ENCODE measurements at places on chromosomes 2 and 18.

DNA sequence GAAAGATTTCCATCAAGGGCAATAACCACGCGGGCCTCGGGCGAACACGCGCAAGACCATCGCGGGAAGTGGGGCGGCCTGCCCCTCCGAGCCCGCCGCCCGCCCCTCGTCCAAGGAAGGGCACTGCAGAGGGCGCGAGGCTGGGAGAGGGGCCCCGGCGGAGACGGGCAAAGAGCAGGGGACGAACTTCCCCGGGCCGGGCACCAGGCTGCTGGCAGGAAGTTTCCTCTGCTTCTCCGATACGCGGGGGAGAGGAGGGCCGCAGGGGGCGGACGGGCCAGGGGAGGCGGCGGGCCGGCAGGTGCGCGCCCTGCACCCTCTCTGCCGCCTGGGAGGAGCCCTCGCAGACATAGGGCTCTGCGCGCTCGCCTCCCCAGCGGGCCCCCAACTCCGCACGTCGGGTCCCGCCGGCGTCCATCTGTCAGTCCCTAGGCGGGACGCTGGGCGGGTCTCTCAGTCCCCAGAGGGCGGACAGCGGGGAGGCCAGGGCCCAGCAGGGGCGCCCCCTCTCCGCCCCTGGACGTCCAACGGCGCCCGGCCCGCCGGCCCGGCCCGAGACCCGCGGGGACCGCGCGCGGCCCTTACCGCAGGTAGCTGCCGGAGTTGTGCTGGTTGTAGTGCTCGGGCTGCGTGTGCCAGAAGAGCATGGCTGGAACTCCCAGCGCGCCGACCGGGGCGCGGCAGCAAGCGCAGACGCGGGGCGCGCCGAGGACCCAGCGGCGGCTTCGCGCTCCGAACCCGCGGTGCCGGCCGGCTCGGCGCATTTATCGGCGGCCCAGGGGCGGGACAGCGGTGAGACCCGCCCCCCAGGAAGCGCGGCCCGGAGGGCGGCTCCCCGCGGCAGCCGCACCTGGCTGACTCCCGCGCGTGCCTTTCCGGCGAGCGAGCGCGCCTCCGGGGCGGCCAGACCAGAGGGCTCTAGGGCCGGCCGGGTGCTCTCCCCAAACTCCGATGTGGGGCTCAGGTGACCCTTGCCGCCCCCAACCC is at the start of gene TFCP2L1:
Gene TFCP2L1 (minus strand): TSS at position 740 of the 987 bp plus-strand sequence. CDS start 93 bp downstream, at position 647.
- peak; percentile 23 for DNase-seq

DNA sequence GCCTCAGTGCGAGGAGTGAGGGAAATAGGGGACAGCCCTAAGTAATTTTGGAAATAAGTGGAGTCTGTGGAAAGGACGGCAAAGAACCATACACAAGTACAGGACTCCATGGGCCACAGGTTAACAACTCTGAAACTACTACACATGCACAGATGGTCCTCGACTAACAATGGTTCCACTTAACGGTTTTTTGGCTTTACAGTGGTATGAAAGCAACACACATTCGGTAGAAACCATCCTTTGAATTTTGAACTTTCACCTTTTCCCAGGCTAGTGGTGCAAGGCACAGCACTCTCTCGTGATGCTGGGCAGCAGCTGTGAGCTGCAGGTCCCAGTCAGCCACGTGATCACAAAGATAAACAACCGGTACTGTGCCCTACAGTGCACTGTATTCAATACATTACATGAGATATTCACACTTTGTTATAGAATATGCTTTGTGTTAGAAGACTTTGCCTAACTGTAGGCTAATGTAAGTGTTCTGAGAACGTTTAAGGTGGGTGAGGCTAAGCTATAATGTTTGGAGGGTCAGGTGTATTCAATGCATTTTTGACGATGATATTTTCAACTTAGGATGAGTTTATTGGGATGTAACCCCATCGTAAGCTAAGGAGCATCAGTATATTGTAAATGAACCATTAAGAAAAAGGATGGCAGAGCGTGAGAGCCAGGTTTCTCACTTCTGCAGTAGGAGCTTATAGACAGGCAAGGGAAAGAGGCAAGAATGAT is 44.6 kb downstream of the TBC1D8 start:
- DNase-seq, result no peak

GRCh38 chr18:48719974-48720654 is 181.3 kb downstream of the CTIF start:
- peak; percentile 73 for DNase-seq

DNA sequence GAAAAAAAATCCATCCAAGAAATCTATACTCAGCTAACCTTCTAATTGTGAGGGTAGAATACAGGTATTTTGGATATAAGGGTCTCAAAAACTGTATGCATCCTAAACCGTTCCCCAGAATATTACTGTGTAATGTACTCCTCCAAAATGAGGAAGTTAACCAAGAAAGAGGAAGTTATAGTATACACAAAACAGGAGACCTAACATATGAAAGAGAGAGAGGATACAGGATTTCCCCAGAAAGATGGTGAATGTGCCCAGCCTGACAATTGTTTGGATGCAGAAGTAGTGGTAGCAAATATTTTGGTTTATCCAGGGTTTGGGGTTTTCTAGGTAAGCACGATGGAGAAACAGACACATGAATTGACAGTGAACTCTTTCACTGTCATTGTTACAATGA is 50.6 kb downstream of the GALNT3 start:
- no peak for DNase-seq

GRCh38 chr2:97693476-97693875 is 19.9 kb upstream of the ZAP70 start:
- DNase-seq, result no peak

- peak; percentile 7 for DNase-seq
Measured at GRCh38 chr2:130963196-130963848, 126.6 kb downstream of the ARHGEF4 start.

DNA sequence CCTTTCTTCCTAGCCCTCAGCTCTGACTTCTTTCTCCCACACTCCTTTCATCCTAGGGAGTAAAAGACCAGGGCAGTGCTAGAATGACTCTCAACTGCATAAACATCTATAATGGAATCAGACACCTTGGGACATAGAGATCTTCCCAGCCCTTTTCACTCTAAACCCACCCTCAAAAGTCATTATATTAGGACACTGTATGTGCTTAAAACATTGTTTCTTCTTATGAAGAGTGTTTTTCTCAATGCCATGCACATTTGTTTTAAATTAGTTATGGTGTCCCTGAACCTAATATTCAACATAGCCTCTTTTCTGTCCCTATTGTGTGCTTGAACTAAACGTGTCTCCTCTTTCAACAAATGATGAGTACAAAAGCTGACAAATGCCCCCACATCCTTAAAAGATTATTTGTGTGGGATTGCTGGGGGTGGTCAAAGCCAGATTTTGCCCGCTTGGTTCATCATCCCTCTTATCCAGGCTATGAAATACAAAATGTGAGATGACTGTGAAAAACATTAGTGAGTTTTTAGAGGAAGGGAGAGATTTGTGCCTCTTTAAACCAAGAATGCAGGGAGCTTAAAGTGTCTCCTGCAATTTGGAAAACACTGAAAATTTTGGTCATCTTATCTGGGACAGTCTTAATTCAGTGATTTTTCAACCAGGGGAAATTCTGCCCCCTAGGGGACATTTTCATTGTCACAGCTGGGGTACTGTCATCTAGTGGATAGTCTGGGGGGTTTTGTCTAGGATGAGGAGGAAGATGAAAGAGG is 29.0 kb downstream of the SERPINB5 start:
- DNase-seq, result no peak

DNA sequence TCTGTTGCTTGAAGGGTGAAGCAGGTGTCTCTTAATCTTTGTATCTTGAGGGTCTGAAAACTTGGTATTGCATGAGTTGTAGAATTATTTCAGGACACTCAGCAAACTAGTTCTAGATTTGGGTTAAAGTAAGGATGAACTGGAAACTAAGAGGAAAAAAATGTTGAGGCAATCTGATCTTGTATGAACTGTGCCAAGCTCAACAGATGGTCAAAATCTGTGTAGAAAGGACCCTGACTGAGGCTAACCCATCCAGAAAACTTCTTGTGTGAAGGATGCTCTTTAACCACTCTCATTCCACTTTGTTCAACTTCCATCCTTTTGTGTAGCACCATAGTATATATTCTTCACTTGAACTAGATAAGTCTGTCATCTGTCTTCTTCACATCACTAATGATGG is 861.7 kb downstream of the SLC4A3 start:
- no peak for DNase-seq

GRCh38 chr2:119106301-119106897 is 52.2 kb downstream of the C1QL2 start:
- DNase-seq, result peak; percentile 49

GRCh38 chr2:215556979-215557378 is 121.1 kb upstream of the FN1 start:
- no peak for DNase-seq

- no peak for DNase-seq
Measured at GRCh38 chr2:165105926-165106325, 97.9 kb downstream of the SCN3A start.

- peak; percentile 90 for DNase-seq
Measured at GRCh38 chr2:187547353-187547979, 6.8 kb downstream of the TFPI start.

GRCh38 chr18:37341473-37342086 is 224.0 kb downstream of the CELF4 start:
- no peak for DNase-seq

DNA sequence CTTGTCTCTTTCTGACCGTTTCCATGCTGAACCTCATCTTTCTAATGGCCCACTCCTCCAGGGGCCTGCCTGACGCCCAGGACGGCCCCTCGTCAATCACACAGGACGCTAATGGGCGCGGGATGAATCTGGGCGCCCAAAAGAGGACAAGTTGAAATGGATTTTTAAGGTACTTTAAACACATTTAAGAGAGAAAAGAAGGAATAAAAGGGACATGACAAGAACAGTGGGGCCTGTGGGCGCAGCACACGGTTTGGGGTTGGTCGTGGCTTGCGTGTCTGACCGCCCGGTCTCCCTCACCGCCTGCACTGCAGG is 607 bp upstream of the UBE2F start:
- no peak for DNase-seq

GRCh38 chr2:238107525-238108422 is 7.6 kb downstream of the ESPNL start:
- DNase-seq, result no peak

GRCh38 chr18:37553633-37554398 is 11.8 kb downstream of the CELF4 start:
- no peak for DNase-seq

- no peak for DNase-seq
Measured at GRCh38 chr2:70957798-70958197, 20.6 kb upstream of the ANKRD53 start.

GRCh38 chr2:222919841-222920526 is 59.1 kb downstream of the ACSL3 start:
- DNase-seq, result no peak

DNA sequence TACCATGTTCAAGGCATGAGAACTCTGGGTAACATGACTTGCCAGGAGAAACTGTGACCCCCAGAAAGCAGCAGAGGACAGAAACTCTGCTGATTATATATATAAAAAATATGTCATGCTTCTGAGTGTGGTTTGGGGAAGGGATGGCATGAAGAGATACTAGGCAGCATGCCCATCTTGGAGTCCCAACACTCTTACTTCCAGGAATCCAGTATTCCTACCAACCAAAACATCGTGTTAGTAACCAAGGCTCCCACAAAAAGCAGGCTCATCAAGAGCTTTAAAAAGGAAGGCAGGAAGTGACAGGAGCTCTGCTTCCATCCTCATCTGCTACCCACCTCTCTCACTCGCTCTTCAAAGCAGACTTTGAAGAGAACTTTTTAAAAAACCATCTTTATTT is 31.6 kb upstream of the TWIST2 start:
- DNase-seq, result no peak

DNA sequence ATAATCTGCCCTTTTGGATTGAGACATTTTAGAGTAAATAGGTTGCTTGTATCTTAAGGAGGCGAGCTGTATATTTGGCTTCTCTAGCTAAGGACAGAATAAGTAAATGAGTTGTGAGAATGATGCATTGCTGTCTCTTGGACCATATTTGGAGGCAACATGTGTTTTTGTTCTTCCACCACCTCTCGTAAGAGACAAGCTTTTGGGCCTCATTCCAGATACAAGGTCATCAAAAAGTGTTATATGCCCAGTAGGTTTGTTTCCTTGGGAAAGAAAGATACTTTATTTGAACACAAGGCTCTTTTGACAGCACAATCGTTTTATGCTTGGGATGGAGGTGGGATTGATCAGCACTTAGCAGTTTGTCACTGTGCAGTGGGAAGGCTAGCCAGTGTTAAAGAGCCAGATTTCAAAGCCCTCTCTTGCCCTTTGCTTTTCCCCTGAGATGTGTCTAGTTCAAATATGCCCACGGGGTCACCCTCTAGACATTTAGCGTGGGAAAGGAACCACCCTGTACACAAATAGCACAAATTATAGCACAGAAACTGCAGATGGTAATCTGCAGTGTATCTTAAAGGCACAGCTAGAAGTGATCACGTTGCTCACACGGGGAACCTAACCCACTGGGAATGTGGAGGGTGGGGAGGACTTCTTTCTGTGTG is 131.3 kb downstream of the MAP4K4 start:
- DNase-seq, result no peak

DNA sequence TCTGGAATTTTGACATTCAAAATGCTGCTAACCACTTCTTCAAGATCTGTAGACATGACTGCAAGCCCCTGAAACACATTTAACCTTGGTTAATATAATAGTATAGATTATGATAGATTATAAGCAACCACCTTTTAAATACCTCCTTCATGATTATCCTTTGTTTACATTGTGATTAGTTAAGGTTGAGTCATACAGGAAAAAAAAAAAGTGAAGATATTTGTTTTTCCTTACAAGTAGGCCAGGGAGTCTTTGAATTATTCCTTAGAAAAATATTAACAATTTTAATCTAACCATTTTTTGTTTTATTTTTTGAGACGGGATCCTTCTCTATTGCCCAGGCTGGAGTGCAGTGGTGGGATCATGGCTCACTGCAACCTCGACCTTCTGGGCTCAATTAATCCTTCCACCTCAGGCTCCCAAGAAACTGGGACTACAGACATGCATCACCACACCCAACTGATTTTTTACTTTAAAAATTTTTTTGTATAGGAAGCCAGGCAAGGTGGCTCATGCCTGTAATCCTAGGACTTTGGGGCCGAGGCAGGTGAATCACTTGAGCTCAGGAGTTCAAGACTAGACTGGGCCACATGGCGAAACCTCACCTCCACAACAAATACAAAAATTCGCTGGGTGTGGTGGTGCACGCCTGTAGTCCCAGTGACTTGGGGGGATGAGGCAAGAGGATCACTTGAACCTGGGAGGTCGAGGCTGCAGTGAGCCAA is 99.4 kb downstream of the SLC39A10 start:
- DNase-seq, result no peak

GRCh38 chr2:158499383-158499782 is 42.6 kb downstream of the PKP4 start:
- DNase-seq, result no peak

Data from muscle of back (tissue), 13 donors.